Amniotic epithelial cell (primary cell): ENCODE measurements at places on chromosomes 11 and 22.

- peak; percentile 79 for DNase-seq
These were observed 158.7 kb downstream of the RAB38 start for GRCh38 chr11:88016392-88017170.

DNA sequence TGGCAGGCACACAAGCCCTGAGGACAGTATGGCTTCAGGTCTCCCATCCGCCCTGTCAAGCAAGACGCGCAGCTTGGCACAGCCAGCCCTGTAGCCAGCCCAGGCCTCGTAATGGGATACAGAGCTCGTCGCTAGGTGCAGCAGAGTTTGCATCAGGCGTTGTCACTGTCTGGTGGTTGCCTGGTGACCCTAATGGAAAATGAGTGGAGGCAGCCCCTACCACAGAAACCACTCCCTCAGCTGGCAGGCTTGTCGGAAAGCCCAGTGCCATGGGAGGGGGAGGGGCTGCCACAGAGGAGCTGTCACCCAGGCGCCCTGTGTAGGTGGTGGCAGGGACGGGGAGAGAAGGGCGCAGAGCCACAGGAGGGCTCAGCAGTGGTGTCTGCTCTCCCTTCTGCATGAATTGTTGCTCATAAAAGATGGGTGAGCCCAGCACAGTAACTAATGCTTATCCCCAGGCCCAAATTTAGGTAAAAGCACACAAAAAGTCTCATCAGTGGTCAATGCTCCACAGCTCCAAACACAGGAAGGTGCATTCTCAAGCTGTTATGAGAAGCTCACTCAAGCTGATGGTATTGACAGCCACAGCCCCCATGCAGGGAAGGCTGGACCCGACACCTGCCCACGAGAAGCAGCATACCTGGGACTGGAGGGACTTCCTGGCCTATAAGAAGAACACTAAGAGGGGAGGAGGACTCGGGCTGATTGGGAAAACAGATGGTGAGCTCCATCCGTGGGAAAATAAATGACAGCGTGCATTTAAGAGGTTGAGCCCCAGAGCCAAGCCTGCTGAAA, 164.6 kb downstream of the ETS1 start:
- no peak for DNase-seq

DNA sequence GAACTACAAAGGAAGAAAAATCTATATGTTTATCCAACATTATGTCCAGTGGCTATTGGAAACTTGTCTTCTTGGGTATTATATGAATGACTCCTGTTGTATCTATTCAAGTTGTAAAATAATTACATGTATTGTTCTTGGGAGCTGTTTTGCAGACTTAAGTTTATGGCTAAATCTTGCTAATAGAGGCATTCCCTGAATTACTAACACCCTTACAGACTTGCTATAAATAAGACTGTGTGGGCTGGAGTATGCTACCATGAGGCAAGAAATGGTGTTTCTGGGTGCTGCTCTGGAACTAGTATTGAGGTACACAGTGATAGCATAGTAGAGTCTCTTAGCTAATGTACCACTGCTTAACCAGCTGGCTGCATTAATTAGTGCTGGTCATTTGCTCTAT, 155.1 kb downstream of the HIPK3 start:
- no peak for DNase-seq

DNA sequence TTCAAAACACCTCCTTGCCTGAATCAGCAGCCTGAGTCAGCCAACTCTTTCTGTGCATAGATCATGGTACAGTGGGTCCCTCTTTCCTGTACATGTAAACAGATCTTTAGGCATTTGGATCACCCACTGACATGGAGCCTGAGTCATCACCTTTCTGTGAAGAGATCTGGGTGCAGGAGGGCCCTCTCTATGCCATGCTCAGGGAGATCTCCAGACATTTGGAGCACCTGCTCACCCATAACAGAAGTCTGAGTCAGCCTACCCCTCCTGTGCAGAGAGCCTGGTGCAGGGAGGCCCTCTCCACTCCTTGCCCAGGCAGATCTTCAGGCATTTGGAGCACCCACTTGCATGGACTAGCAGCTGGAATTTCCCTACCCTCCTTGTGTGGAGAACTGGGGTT, 56.2 kb upstream of the GLYAT start:
- peak; percentile 36 for DNase-seq

DNA sequence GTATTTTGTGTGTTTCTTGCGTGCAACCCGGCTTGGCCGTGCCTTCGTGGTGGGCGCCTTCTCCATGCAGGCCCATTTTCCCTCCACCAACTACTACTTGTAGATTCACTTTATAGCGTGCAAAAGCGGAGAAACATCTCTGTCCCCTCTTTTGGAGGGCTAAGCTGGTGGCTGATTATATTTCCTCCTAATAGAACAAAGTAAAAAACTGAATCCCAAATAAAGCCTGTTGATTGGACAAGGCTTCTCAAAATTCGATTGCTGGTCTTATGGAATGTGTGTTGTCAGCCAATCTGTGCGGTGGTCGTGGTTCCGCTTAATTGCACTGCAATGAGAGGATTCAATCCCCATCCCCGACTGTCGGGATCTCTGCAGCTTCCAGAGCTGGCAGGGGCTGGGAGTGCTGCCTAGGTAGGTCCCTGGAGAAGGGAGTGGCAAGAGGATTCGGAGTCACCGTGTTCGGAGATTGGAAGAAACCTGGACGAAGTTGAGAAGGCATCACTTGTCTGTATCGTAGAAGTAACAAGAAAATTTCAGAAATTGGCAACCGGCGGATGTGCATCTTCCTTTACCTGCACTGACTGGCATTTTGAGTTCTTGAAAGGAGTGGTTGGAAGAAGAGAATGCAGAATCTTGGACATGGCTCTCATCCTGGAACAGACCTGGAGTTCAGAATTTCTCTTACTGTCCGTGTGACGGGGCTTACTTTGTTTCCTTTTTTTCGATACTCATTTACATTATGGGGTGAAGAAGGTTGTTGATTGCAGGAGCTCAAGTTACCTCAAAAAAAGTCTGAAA, 1.1 kb downstream of the HMGXB4 start:
- peak; percentile 22 for DNase-seq

DNA sequence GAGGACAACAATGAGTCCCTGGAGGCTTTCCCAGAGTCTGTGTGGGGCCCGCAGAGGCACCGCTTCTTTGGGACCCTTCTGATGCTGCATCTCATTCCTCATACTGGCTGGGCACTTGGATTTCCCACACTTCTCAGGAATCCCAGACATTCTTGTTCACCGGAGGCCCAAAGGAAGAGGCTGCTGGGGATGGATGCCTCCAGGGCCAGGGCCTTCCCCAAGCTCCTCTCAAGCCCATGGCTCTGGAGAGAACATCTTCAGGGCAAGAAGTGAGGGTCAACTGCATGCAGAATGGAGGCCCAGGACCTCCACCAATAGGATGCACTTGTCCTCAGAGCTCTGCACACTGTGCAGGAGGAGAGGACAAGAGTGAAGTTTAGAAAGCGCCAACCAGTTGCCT, 34.6 kb downstream of the DKK3 start:
- no peak for DNase-seq

DNA sequence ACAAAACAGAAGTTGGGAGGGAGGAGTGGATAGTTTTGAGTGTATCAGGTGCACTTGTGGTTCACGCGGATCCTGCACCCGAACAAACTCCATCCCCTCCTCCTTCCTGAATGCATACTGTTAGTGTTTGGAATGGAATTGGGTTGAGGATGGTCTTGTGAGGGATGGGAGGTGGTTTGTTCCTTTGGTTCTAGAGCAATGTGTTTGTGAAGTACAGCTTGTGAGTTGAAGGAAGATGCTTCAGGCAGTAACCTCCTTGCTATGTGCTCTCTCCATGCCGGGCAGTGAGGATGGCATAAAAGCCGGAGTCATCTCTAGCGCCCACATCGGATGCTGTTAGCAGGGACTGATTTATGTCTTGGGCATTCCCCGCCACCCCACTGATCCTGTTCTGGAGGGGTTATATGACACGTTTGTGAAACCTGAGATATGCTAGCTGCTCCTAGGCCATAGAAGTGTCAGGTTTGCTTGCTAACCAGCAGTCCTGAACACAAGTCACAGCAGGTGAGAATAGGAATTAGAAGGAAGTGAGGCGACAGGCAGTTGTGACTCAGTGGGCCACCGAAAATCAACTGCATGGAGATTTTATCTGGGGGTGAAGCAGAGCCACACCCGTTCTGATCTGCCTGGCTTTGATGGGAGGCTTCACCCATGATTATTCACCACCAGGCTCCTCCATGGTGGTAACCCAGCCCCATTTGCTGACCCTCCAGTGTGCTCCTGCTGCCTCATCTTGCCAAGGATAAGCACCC, 2.2 kb downstream of the BCR start:
- peak; percentile 34 for DNase-seq

DNA sequence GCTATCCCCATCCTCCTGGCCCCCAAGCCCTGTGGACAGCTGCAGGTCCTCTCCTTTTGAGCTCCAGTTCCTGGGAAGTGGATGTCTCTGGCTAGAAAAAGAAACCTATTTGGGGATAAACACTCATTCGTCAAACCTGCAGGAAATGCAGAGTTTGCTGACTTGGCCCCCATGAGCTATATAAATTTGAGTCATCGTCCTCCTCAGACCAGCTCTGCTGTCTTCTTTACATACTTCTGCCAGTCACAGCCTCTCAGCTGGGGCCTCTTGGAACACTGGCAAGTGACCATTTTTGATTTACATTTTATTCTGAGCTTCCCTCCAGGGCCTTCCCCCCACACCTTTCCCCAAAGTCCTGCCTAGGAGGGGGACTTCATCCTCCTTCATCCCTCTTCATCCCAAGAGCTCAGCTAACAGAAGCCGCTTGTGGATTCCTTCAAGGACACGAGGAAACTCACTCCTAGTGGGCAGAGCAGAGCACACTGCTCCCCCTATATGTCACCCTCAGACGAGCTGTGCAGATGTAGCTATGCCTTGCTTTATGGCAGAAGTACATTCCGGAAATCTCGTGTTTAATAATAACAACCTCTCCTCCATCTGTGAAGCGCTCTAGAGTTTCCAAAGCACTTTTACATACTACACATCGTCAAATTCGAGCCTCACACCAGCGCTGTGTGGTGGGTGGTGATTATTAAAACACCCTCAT, 131.8 kb downstream of the FEZ1 start:
- no peak for DNase-seq

GRCh38 chr11:23755076-23755475, 741.8 kb upstream of the LUZP2 start:
- DNase-seq = no peak

DNA sequence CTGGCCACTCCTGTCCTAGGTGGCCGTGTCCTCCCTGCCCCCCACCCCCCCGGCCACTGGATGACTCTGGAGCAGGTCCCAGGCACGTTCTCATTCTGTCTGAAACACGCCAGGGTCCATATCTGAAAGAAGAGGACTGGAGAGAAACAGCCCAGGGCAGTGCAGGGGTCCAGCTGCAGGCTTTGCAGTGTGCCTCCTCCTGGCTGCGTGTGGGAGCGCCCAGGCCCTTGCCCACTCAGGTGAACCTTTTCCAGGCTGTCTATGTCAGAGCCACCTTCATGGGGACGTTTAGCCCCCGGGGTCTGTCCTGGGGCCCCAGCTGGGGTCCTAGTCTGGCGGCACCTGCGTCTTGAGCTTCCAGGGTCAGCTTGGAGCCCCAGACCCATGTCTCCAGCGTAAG, 15.6 kb downstream of the GRAMD4 start:
- no peak for DNase-seq

- no peak for DNase-seq
These were observed 66.6 kb upstream of the B3GAT1 start for GRCh38 chr11:134478611-134479010.

GRCh38 chr11:48002561-48002960, 22.2 kb downstream of the PTPRJ start:
- no peak for DNase-seq

- no peak for DNase-seq
These were observed 201.4 kb downstream of the GRIA4 start for GRCh38 chr11:105811242-105811641.

DNA sequence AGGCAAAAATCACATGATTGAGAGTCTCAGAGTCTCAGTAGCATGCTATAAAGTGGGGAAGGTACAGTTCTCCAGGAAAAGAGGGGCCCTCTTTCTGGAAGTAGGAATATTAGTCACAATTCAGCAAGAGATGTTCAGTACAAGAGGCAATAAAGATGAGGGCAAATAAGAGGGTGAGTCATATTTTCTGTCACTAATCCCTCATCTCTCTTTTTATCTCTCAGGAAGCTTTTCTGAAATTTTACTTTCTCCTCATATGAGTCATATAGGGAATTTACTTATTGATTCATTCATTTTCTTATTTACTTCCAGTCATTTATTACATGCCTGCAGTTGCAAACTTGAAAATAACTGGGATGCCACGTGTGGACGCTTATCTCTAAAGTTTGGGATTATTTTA, 3.4 kb upstream of the NXPE1 start:
- DNase-seq = peak; percentile 87

- peak; percentile 66 for DNase-seq
These were observed 109.9 kb upstream of the CADM1 start for GRCh38 chr11:115613986-115614632.

DNA sequence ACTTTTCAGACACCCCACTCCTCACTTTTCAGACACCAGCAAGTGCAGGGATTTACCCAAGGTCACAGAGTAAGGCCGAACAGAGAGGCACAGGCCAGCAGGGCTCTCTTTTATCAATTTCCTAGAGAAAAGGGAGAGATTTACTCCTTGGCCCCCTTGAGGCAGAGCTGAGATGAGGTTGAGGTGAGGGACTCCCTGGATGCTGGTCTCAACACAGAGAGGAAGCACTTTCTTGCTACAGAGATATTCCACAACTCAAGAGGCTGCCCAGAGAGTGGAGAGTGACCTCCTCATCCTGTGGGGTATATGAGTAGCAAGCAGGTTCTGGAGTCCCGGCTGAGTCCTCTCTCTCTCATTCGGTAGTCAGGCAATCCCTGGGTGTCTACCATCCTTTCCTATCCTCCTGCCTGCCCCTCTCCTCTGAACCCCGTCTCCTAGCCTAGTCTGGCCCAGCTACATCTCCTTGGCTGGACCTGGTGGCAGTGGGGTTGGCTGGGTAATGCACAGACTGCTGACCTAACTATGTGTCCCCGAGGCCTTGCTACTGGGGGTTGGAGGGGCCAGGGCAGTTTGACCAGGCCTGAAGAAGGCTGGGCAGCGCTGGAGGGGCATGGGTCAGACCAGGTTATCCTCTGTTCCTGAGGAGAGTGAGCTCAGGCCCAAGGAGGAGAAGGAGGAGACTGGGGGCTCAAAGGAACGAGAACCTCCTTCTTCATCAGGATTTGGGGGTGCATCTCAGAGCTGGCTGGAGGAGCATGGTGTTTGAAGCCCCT, 1.8 kb upstream of the ARHGEF17 start:
- DNase-seq = no peak

- no peak for DNase-seq
These were observed 2.7 kb downstream of the CDC42BPG start for GRCh38 chr11:64841592-64842365.

DNA sequence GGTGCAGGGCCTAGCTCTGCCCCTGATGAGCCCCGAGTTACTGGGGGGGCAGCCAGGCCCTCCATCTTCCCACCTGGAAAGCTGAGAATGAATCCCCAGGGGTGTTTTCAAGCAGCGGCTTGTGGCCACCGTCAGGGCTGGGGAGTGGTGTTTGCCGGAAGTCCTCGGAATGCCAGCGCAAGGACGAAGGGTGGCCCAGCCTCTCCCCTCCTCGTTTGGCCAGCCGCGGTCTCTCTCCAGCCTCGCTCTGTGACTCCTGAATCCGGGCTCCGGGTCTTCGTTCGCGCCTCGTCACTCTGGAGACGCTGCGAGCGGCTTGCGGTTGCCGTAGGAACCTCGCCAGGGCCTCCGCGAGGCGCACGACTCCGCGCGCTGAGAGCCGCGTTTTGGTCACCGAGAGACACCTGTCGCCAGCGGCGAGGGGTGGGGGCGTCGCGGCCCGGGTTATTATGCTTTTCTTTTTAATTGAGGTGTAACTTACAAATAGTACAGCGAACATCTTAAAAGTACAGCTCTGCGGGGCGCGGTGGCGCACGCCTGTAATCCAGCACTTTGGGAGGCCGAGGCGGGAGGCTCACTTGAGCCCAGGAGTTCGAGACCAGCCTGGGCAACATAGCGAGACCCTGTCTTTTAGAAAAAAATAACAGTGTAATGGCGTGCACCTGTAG, 6.3 kb upstream of the KDELR3 start:
- peak; percentile 78 for DNase-seq
